Activated naive CD8-positive, alpha-beta T cell treated with anti-CD3 and anti-CD28 coated beads, Interleukin-2, amount 10 ng/mL, durations not matched to agents 7 days and 5 days (primary cell): ENCODE measurements at places on chromosomes 16 and 17. TPM values are rescaled to one million over a fixed set of nuclear protein-coding genes. Genes with fewer than 3 reads are reported as not detected.

Gene GPR179
- 0.06 TPM for total RNA-seq

Gene HSD17B1
- 1.2 TPM for total RNA-seq

Gene KRT12
- not detected for total RNA-seq

Gene SKAP1
- 98.8 TPM for total RNA-seq

Gene ZNF232
- total RNA-seq = 9.4 TPM

Gene PITPNM3
- total RNA-seq = 0.64 TPM

Gene CD300A
- total RNA-seq = 10.6 TPM

Gene HSD11B2
- not detected for total RNA-seq

Gene TBC1D3B
- 9.9 TPM for total RNA-seq

Gene NECAB2
- not detected for total RNA-seq

Gene CYB5D1
- total RNA-seq = 7.9 TPM

Gene SYCE1L
- total RNA-seq = 13.3 TPM

Gene NHERF2
- total RNA-seq = 4.2 TPM

Gene KLHL10
- not detected for total RNA-seq

Gene CRHR1
- not detected for total RNA-seq

Gene DHRS7C
- not detected for total RNA-seq

Gene PRSS36
- 0.31 TPM for total RNA-seq
